ENCODE measurements at places on chromosomes 1 and 21.

DNA sequence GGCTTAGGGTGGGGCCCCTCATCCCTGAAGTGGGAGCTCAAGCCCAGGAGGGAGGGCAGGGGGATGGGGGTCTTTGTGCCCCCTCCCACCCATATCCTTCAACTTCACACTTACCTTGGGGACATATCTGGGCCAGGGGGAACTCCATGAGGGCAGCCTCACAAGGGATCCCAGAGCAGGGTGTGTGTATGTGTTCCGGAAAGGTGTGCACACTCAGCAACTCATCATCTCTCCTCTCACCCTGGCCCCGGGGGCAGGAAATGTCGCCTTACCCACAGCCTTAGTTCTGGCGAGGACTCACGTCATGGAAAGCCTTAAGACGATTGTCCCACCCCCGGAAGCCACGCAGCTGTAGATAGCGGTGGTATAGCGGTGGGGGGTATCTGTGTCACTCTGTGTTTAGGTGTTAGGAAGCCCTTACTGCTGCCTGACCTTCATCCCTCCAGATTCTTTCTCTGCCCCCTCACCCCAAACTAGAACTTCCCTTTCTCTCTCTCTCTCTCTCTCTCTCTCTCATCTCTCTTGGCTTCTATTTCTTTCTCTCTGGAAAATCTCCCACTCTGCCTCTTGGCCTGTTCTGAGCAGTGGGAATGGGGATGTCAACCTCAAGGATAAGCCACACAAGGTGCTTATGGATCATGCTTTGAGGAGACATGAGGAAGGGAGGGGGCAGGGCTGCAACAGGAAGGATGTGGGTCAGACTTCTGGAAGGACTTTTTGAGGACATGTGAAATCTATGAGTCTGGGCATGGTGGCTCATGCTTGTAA, at the start of gene SH2D2A:
Gene SH2D2A (minus strand): TSS at position 288 of the 768 bp plus-strand sequence. CDS start 140 bp downstream, at position 148.
- no peak for DNase-seq

DNA sequence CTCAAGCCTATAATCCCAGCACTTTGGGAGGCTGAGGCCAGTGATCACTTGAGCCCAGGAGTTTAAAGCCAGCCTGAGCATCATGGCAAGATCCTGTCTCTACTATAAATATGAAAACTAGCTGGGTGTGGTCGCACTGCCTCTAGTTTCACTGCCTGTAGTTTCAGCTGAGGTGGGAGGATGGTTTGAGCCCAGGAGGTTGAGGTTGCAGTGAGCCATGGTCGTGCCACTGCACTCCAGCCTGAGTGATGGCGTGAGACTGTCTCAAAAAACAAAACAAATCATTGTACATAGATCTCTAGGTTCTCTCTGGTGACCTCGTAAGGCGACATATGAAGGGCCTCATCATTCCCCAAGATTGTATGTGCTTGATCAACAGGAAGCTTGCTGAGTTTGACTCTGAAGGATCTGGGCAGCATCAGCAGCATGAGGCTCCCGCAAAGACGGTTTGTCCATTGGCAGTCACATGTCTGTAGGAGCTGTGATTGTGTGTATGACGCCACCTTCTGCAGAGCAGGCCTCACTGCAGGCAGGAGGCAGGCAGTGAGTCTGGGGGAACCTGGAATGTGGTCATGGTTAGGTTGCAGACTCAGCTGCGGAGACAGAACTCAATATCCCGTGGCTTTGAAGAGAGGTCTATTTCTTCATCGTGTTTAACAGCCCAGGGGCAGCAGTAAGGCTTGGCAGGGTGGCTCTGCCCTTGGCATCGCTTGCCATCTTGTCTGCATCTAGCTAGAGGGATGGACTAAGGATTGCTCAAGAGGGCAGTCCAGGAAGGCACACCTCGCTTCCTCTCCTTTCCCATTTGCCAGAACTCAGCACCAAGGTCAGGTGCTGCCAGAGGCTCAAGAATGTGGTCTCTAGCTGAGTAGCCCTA, 14.0 kb downstream of the ATP5PO start:
- DNase-seq, result peak; percentile 62

GRCh38 chr1:81664341-81664740, 136.4 kb upstream of the ADGRL2 start:
- no peak for DNase-seq

DNA sequence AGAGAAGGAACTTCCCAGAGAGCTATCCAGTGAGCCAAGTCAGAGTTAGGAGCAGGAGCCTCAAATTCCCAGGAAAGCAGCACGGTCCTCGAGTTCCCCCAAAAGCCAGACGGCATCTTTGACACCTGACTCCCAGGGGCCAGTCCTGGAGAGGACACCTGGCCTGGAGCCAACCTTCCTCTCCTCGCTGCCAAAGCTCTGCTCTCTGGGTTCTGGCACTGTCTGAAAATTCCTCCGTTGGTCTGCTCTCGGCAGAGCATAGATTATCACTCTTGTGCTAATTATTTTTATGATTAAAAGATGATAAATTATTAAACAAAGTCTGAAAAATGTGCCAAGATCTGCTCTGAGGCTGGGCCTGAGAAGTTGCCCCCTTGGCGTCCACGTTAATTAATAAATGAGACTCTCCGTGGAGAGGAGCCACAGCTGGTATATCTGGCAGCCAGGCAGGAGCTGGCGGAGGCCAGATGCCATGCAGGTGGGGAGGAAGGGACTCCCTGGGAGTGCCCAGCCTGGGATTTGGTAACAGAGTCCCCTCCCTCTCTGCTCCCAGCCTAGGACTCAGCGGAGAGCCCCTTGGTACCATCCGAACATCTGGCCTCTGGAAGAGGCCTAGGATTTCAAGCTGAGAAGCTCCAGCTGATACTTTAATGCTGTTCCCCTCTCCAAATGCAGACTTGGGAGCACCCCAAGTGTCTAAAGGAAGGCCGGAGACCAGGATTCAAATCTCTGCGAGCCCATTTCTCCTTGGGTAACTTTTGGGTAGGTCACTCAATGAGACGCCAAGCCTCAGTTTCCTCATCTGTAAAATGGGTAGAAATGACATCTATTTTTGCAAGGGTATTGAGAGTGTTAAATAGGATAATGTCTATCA, 163.7 kb upstream of the POU3F1 start:
- no peak for DNase-seq

DNA sequence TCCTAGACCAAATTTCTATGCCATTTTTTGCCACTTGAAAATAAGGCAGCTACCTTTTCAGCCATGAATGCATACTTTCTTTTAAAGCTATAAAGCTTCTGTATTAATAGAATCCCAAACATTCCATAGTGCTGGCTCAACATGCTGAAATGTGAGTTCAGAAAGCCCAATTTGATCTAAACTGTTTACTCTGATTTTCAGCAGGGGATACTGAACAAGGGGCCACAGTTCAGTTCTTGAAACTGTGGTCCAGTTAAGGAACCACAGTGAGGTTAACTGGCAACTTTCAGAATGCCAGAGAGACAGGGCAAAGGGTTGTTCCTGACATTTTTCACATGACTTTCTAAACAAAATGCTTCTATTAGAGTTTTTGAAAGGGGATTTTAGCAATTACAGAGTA, 85.7 kb upstream of the COL11A1 start:
- DNase-seq, result no peak

DNA sequence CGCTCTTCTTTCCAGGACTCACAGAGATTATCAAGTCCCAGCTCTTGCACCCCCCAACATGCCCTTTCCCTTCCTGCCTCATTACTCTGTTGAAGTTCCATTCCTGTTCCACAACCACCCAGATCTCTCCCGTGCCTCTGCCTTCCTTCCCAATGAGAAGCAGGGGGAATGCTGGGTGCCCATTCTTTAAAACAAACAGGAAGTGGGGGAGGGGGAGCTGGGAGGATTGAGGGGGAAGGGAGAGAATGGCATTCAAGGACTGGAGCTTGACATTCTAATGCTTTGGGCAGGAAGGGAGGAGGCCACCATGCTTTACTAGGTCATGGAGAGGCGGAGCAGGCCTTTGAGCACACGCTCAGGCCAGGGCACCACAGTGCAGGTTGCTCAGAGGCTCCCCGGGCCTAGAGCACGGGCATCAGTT, 150.3 kb upstream of the IRF2BP2 start:
- DNase-seq, result no peak

Data from NCI-H2081 (cell line).